Esophagus squamous epithelium (tissue), 5 donors: ENCODE measurements at places on chromosomes 5 and 9.

- no peak for DNase-seq
Observed at GRCh38 chr9:109751253-109751652, 28.7 kb upstream of the PALM2AKAP2 start.

DNA sequence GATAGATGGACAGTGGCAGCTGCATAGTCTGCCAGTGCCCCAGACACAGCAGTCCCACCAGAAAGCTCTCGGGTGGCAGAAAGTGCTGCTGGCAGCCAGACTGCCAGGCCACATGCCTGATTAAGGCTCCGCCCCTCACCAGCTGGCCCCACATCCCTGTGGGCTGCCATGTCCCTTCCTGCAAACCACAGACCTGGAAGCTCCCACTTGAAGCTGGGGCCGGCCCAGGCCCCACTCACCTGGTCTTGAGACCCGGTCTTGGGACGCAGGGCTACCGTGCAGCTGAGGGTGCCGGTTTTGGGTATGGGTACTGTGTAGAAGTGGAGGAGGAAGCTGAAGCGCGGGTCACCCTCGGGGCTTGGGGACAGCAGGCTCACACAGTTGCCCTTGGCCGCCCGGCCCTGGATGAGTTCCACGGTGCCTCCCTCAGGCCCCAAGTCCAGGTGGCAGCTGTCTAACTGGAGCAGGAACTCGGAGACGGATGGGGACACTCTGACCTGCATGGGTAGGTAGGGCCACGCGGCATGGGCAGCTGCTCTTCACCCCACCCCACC, 15.3 kb downstream of the FPGS start:
- DNase-seq = no peak

DNA sequence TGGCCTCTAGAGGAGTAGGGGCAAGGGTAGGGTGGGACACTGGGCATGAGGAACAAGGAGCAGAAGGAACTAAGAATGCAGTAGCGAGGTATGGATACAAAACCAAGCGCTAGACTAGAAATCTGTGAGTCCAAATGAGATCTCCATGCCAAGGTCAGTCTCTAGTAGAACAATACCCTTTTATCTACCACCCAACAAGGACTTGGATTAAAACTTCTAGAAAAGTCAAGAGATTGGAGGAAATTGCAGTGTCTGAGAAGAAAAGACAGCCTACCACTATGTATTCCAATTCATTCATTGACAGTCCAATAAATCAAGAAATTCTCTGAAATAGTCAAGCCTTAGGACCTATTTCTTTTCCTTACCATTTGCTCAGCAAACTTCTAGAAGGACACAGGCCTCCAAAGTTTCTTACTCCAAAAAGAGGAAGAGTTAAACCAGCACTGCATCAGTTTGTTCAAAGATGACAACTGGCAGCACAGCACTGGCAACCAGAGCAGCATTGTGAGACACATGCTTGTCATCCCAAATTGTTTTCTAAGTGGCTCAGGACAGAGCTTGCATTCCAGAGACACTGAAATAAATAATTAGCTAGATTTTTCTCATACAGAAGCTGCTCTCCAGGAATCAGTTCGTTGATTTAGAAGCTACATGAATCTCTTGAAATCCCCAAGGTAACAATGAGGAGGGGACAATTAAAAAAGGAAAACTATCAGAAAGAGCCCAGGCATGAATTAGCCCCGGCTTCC, 22.6 kb downstream of the ABCA1 start:
- no peak for DNase-seq

DNA sequence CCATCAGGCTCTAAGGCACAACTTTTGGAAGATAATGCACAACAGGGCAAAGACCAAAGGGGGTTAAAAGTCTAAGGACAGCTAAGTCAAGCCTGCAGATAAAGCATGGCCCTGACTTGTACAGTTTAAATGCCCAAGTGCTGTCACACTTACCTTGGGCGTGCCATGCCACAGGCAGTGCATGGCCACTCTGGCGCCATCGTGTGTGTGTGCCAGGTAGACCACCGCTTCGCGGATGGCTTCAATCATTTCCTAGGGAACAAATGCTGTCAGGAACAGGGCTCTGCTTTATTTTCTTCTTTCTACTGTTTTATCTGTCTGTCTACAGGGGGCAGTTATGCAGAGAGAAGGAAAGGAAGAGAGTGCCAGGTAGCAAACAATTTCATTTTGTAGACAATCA, 19.3 kb downstream of the PUM3 start:
- no peak for DNase-seq

DNA sequence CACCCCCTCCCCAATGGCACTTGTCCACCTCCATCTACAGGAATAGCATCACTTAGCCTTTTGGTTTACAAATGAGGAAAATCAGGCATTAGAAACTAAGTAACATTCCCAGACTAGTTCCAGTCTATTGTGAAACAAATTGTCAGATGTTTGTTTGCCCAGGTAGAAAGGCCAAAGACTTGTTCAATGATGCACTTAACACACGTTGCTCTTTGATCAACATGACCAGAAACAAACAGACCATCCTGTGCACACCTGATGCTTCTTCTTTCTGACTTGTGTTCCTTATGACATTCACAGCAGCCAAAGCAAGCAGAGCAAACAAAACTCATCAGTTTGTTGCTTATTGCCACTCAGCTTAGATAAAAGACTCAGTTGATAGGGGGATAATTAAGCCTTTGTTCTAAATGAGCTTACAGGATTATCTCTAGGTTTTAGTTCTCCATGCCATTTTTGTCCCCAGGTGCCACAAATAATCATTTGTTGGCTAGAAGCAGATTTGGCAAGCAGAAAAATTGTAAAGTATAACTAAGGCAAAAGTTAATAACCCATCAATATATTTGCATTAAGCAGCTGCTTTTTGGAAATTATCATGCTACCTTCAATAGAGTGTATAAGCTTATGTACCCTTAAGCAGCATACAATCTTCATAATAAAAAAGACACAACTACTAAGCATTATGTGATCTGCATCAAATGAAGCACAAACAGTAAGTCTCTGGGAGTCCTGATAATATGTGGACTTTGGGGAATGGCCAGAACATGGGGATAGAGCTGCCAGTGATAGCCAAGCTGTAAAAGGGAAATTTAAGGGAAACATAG, 26.3 kb upstream of the FST start:
- no peak for DNase-seq

DNA sequence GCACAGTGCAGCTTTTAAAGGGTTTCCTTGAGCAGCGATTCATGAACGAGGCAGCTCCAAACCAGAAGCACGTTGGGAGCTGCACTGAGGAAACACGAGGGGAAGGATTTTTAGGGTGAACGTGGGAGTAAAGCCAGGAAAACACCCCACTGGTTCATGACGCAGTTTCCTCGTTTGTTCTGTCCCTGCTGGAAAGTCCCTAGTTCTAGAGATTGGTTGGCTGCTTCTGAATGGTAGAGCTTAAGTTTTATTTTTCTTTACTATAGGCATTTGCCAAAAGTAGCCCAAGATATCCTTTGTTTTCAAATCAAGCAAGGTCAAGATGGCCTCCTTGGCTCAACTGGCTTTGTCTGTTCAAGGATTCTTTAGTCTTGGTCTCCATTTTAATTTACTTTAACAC, 116.5 kb upstream of the CACNA1B start:
- DNase-seq = no peak

GRCh38 chr9:100083448-100084127, 15.2 kb downstream of the ERP44 start:
- no peak for DNase-seq

GRCh38 chr9:73009649-73010288, 56.9 kb upstream of the ALDH1A1 start:
- DNase-seq = no peak

DNA sequence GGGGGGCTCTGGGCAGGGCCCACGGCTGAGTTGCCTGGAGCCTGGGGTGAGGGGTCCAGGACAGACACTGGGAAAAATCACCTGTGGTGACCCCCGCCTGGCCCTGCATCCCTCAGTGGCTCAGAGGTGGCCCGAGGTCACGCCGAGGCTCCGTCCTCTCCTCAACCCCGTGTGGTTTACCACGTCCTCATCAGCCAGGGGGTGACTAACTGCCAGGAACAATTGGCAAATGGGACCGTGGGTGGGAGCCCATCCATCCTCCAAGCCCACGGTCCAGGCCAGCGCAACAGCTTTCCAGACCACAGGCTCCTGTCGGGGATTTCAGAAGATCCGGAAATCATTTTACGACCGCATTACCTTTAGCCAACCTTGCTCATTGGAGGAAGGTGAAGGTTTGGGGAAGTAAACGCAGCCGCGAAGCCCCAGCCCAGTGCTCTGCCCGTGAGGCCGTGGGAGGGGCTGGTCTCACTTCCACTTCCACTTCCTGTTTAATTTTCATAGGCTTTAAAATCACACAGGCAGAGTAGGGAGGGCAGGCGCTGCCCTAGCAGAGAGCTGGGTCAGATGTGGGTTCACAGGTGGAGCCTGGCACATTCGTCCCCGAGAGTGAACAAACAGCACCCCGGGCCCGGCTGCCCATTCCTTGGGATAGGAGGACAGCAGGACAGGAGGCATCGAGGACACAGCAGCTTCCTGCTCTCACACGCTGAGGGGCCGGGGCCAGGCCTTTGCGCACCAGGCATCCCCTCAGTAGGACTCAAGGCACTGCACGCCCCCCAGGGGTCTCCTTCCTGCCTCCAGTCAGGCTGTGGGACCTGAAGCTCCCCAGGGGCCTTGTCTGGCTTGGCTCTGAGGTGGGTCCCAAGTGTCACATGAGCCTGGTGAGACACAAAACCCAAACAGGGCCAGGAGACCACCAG, 19.8 kb upstream of the SLC9A3 start:
- no peak for DNase-seq

GRCh38 chr9:2234371-2234893, 219.3 kb downstream of the SMARCA2 start:
- no peak for DNase-seq

DNA sequence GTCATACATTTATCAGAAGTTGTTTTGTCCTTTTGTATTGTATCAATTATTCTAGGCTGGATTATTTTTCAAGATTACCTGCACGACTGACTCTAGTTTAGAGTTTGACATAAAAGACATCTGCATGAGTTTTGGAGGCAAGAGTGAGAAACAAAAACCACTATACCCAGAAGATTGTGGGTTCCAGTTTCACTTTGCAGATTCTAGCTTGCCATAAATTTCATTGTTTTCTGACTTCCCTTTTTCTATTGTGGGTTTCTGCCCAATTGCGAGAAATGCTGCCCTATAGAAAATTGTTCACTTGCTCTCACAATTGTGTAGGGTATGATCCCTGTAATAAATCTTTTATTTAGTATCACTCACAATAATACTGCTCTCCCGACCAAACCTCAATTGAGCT, 1043.4 kb upstream of the CDH10 start:
- DNase-seq = no peak

DNA sequence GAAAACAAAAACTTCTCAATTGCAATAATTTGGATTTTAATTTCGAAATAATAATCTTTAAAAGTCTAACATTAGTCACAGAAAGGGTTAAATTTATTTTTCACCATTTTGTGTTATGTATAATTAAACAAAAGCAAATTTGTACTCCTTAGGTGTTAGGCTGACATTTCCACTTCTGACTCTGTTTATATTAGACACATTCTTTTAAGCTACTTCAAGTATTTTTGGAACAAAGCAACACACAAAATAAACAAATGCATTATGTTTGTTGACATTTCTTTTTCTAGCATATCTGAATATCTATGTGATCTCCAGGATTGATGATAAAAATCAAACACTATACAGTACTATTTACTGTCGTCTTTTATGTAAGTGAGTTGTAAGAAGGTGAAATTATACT, 44.3 kb upstream of the NIPBL start:
- DNase-seq = no peak

- no peak for DNase-seq
Observed at GRCh38 chr9:21415493-21416267, 6.8 kb downstream of the IFNA8 start.

GRCh38 chr9:13107008-13107407, 172.5 kb downstream of the MPDZ start:
- DNase-seq = no peak

GRCh38 chr5:77924081-77924480, 147.9 kb upstream of the TBCA start:
- DNase-seq = no peak

DNA sequence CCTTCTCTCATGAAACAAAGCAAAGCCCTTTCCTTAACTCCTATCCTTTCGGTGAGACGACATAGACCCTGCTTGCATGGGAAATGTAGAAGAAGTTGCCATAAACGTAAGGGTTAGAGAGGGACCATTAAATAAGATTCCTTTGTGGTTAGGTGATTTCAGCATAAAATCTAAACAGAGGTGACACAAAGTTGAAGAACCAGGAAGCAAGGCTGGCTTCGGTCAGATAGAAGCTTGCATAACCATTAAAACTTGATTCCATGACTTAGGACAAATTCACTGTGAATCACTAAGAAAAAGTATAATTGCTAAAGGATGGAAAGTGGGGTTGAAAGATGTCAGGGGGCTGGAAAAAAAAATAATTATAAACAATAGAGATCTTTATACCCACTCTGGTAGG, 30.9 kb upstream of the ABLIM3 start:
- DNase-seq = no peak

GRCh38 chr9:121216271-121216805, 14.7 kb upstream of the RAB14 start:
- no peak for DNase-seq

- DNase-seq = no peak
Observed at GRCh38 chr5:159341906-159342310, 11.6 kb upstream of the IL12B start.

GRCh38 chr9:77614645-77615044, 33.5 kb downstream of the GNA14 start:
- DNase-seq = no peak

DNA sequence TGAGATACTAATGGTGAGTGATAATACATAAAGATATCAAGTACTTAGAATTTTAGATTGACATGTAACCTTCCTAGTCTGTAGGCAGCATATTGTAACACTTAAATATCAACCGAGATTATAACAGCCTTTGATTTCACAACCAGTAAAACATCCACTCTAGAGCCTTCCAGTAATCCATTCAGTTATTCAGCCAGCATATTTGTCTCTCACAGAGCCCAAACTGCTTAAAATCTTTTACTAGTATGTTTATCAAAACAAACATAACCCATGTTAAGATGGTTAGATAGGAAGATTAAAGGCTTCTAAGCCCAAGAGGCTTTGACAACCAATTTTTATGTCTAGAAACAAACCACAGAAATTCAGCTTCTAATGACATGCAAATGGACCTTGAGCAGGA, 177.9 kb upstream of the FST start:
- DNase-seq = no peak

- DNase-seq = no peak
Observed at GRCh38 chr5:57167201-57167600, 6.7 kb upstream of the GPBP1 start.

- DNase-seq = no peak
Observed at GRCh38 chr5:127074466-127074865, 1.2 kb upstream of the C5orf63 start.

DNA sequence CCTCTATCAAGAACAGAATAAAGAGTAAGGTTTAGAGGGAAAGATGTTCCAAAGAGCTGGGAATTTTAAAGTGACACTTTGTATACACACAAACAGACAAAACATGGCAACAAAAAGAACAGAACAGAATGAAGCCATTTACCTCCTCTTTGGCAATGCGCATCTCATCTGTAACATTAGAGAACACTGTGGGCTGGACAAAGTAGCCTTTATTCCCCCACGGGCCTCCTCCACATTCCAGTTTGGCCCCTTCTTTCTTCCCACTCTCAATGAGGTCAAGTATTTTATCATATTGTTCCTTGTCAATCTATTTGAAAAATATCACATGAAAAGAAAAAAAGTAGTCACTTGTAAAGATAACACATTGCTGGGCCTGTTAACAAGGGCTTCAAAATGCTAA, 41.0 kb downstream of the ALDH1A1 start:
- no peak for DNase-seq

- no peak for DNase-seq
Observed at GRCh38 chr5:37668524-37669047, 171.3 kb downstream of the GDNF start.
